Activated T-cell treated with anti-CD3 and anti-CD28 coated beads, Interleukin-2, amount 50 U/mL, for 72 hours (primary cell): ENCODE measurements at places on chromosomes 16 and 17. TPM values are rescaled to one million over a fixed set of nuclear protein-coding genes. Genes with fewer than 3 reads are reported as not detected.

The HOXB6 gene
- 0.51 TPM for total RNA-seq

The KRT15 gene
- not detected for total RNA-seq

The AKTIP gene
- total RNA-seq, result 33.7 TPM

The HLF gene
- 23.9 TPM for total RNA-seq

The PERCC1 gene
- total RNA-seq, result 0.81 TPM

The TSPAN10 gene
- 0.63 TPM for total RNA-seq

The ABHD15 gene
- 7.4 TPM for total RNA-seq

The SCARF1 gene
- total RNA-seq, result 2.5 TPM

The P2RX5 gene
- total RNA-seq, result 46.5 TPM

GRCh38 chr16:12609937-12610699 lies 193.6 kb downstream of the CPPED1 start:
- H3K27ac ChIP-seq, result no peak overlapping the region
- peaks cover 8% of the 10 kb centered on the region for H3K36me3 ChIP-seq
- H3K4me1 ChIP-seq, result peaks cover 42% of the 10 kb centered on the region
- no peak for DNase-seq
- H3K4me3 ChIP-seq, result no peak overlapping the region
- H3K27me3 ChIP-seq, result peaks cover 5% of the 10 kb centered on the region

DNA sequence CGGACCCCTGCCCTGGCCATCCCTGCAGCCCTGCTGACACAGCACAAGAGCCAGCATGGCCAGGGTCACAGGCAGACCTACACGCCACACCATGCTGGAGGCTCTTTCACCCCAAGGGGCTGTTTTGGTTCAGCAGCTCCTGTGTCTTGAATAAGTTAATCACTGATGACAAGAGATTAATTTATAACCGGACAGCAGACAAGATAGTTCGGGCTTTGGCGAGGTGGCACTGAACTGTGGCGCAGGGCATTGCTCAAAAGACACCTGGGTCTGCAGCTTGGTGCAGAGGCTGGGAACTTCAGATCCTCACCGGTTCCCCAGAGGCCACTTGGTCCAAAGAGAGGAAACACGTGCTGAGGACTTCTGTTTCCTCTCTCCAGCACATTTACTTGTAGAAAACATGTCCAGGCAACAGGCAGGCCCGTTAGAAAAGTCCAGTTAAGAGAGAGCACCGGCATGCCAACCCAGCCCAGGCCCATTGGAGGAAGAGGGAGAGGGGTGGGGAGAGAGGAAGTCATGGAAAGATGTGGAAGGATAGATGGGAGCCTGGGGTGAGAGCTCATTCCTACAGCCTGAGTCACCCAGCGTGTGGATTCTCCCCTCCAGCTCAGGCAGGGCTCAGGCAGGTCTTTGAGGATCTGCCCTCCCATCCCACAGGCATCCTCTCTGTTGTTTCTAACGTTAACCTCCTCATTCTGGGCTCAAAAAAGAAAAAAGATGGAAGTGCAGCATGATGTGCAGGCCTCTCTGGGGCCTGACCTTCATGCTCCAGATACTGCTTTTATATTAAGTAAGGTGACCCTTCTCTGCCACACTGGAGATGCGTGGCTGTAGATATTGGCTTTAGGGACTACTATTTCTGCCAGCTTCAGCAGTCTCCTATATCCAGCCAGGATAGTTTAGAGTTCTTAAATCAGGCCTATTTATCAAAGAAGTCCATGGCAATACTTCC lies 80.0 kb upstream of the HNF1B start:
- H3K27ac ChIP-seq, result no peak overlapping the region
- H3K27me3 ChIP-seq, result peaks cover 20% of the 10 kb centered on the region
- H3K4me1 ChIP-seq, result peaks cover 21% of the 10 kb centered on the region
- H3K36me3 ChIP-seq, result no peaks in the 10 kb centered on the region
- no peak for DNase-seq
- H3K4me3 ChIP-seq, result no peak overlapping the region

DNA sequence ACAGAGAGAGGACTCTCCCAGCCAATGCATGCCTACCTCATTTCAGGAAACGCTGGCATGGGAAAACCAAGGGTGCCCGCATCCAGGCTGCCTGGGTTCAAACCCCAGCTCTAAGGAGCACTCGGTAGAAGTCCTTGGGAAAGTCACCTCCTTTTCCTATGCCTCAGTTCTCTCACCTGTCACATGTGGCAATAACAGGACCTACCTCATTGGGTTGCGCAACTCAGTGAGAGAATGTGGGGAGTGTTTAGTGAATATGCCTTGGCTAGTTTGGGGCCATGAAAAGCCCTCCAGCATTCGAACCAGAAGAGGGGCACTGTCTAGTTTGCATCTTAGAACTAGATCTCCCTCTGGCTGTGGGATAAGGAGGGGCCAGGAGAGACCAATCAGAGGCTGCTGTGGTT lies 9.0 kb upstream of the NXPH3 start:
- DNase-seq, result no peak
- peaks cover 40% of the 10 kb centered on the region for H3K4me1 ChIP-seq
- peaks cover 26% of the 10 kb centered on the region for H3K27me3 ChIP-seq
- H3K4me3 ChIP-seq, result no peak overlapping the region

DNA sequence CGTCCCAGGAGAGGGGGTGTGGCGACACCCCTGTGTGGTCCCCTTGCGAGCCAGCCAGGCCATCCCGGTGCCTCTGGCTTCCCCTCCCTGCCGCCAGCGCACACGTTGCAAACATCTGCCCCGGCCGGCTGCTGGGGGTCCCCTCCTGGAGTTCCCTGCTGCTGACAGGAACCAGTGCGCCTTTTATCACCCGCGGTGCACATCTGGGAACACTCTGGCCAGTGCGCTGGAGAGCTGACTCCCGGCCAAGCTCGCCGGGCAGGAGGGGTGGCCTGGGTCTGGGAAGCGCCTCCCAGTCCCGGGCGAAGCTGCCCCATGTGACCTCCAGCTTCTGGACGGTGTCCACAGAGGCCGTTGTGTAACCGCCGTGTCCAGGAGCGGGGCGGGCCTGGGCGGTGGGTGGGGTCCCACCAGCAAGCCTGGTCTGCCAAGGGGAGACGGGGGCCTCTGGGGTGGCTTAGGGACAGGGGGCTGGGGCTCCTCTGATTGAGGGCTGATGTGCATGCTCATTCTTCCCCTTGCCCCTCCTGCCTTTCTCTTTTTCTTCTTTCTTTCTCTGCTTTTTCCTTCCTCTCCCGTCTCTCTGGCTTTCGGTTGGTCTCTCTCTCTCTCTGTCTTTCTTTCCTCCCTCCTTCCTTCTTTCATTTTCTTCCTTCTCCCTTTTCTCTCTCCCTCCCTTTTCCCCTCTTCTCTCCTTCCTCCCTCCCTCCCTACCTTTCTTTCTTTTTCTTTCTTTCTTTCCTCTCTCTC lies 25.2 kb upstream of the CIBAR2 start:
- no peak overlapping the region for H3K27ac ChIP-seq
- H3K4me1 ChIP-seq, result peaks cover 8% of the 10 kb centered on the region
- H3K4me3 ChIP-seq, result no peak overlapping the region
- peaks cover 1% of the 10 kb centered on the region for H3K36me3 ChIP-seq

DNA sequence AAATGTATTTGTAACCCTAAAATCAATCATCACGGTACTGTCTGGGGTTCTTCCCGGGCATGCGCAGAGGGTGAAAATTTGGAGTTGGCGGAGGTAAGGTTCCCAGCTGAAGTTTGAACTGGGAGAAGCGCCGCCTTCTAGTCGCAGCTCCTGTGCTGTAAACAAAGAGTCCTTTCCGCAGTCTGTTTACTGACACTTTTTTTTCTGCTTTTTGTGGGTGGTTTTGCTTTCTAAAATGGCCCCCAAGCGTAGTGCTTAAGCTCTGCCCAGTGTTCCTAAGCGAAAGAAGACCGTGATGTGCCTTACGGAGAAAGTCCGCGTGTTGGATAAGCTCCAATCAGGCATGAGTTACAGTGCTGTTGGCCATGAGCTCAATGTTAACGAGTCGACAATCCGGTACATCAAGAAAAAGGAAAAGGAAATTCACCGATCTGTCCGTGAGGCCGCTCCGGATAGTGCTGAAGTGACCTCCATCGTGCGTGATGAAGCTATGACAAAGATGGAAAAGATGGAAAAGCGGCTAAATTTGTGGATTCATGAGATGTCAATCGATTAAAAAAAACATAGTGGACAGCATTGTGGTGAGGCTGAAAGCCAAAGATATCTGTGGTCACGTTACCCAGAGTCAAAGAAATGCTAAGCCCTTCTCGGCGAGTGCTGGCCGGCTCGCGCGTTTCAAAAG lies 570 bp upstream of the CFDP1 start:
- no peaks in the 10 kb centered on the region for H3K27me3 ChIP-seq
- peaks cover 6% of the 10 kb centered on the region for H3K36me3 ChIP-seq
- DNase-seq, result peak; percentile 67
- H3K4me3 ChIP-seq, result peak overlapping the region; percentile 89
- H3K4me1 ChIP-seq, result peaks cover 49% of the 10 kb centered on the region
- peak overlapping the region; percentile 81 for H3K27ac ChIP-seq

DNA sequence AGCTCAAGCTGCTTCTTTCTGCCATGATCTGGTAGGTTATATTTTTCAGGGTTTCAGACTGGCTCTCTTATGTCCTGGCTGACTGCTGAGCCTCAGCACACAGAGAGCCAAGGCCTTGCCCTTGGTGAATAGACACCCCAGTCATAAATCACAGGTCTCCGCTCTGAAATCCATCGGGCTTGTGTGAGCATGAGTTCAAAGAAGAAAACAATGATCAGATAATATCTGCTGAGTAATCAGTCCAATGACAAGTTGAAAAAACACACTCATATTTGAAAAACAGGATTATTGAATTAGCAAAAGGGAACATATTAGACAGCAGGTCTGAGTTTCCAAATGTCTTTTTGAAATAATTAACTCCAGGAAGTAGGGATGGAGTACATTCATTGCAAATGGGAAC lies 51.1 kb upstream of the NDRG4 start:
- H3K4me3 ChIP-seq, result no peak overlapping the region
- no peaks in the 10 kb centered on the region for H3K4me1 ChIP-seq
- peaks cover 14% of the 10 kb centered on the region for H3K27me3 ChIP-seq
- no peak overlapping the region for H3K27ac ChIP-seq

DNA sequence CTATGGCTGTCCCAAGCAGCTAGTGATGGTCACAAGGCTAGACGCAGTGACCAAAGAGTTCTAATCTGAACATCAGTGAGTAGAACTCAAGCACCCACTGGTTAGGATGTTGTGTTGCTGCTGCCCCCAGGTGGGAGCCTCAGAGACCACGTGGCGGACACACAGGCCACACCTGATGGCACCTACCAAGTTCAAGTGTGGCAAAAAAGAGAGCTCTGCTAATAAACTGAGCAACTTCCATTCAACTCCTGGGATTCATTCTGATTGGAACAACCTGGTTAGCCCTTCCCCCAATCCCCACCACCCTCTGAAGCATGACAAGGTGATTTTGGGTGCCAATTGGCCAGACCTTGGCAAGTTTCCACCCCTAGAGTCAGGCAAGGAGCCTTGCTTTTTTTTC lies 3.5 kb upstream of the LCMT1 start:
- peaks cover 47% of the 10 kb centered on the region for H3K4me1 ChIP-seq
- H3K4me3 ChIP-seq, result peak overlapping the region; percentile 97
- H3K27me3 ChIP-seq, result no peaks in the 10 kb centered on the region
- no peak overlapping the region for H3K27ac ChIP-seq

GRCh38 chr16:28320023-28320561 lies 27.8 kb downstream of the SBK1 start:
- H3K4me1 ChIP-seq, result peaks cover 17% of the 10 kb centered on the region
- no peak overlapping the region for H3K27ac ChIP-seq
- no peaks in the 10 kb centered on the region for H3K36me3 ChIP-seq
- H3K27me3 ChIP-seq, result no peaks in the 10 kb centered on the region
- no peak for DNase-seq

DNA sequence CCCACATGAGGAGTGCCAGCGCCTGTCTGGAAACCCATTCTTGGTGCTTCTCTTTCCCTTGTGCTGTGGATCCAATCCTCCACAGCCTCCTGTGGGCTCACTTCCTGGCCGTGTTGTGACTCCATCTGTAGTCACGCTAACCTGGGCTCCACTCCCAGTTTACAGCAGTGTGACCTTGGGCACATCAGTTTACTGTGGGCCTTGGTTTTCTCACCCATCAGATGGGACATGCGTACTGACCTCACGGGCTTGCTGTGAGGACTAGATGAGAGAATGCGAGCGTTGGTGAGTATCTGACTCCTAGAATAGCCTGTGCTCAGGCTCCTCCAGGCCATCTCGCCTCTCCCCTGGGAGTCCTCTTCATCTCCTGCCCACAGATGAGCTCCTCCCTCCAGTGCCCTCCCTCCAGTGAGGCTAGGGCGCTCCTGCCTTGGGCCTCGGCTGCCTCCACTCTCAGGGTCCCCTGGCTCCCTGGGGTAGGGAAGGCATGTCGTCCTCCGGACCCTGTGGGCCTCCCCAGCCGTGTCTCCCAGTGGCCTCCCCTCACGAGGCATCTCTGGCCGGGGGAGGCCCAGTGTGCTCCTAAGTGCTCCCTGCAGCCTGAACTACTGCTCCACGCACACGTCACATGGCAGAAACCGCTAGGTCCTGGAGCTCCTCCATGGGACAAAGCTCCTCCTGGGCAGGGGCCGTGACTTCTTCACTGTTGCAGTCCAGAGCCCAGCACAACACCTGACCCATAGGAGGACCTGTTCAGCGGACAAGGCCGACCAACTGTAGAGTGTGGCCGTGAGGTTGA lies 5.2 kb upstream of the FOXJ1 start:
- no peak for DNase-seq
- no peaks in the 10 kb centered on the region for H3K27me3 ChIP-seq
- peak overlapping the region; percentile 74 for H3K4me3 ChIP-seq
- peak overlapping the region; percentile 92 for H3K27ac ChIP-seq
- peaks cover 60% of the 10 kb centered on the region for H3K4me1 ChIP-seq
- peaks cover 3% of the 10 kb centered on the region for H3K36me3 ChIP-seq
